ENCODE measurements at places on chromosomes 1 and 21. TPM values are rescaled to one million over a fixed set of nuclear protein-coding genes. Genes with fewer than 3 reads are reported as not detected.

DNA sequence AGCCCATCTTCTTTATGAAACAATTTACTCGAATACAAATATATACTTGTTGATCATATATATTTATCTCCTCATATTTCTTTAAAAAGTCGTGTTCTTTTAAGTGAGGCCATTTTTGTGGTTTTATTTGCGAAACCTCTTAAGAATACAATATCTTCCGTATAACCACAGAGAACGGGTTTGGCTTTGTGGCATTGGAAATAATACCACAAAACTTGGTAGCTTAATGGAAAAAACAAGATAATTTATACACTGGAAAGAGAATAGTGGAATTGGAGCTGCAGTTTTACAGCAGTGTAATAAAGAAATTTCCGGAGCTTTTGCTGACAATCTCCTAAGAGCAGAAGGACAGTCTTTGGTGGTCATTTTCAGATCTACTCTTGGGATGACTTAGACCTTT is 29.4 kb downstream of the PTGFR start:
- no peak for DNase-seq

GRCh38 chr1:59046730-59047157 is 250.2 kb upstream of the FGGY start:
- no peak for DNase-seq

- no peak for DNase-seq
Measured at GRCh38 chr1:118100686-118101514, 84.1 kb downstream of the SPAG17 start.

- DNase-seq: no peak
Measured at GRCh38 chr1:116075990-116076389, 35.2 kb upstream of the MAB21L3 start.

DNA sequence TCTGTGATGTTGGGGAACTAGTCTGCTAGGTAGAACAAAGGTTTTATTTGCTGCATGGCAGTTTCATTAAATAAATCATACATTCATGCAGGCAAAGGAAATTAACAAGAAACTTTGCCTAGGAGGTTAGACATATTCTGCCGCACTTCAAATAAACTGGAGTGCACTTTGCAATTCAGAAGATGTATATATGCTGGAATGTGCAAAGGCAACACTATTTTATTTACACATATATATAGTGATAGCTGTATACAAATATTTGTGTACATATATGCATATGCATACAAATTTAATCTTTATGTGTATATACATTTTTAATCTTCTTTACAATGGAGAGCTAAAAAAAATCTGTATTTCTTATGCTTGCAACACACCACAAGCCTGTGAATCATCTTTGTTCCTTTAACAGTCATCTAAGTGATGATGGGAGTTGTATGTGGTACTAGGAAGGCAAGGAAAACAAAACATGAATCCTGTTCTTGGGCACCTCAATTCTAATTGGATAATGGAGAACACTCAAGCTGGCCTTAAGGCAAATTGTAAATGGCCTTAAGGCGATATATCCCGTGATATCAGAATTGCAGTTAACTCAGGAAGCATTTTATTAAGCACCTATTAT is 605.8 kb upstream of the CAMK1G start:
- no peak for DNase-seq

DNA sequence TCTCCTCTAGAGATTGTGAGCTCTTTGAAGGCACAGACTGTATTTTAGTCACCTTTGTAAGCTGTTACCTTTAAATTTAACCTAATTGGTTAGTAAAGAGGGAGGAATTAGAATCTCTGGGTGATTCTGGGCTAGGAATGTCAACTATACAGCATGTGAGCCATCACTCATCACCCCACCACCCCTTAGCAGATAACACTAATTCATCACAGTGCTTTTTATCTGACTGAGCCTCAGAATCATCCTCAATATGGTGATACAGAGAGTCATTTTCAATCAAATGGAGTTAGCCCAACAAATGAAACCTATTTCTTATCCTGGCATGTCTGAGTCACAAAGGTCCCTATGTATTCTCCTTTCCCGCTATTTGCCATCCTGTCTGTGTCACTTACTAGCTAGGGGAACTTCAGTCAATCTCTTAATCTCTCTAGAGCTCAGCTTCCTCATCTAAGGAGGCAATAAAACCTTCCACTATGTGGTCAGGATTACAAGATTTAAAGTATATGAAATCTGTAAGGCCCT is 13.3 kb downstream of the KCNJ10 start:
- DNase-seq: no peak

DNA sequence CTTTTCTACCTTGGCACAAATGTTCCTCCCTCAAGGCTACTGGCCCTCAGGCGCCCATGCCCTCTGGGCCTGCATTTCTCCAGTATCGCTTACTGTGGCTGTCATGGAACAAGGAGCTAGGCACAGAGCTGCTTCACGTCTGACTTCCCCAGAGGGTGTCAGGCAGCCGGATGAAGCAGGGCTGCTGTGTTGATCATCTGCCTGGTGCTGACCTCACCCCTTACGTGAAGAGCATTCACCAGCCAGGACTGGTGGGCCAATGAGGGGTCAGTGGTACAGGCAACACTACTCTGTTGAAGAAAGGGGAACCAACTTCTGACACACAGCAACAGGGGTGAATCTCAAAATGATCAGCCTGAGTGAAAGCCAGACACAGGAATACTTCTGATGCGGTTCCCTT is 215.5 kb upstream of the GALNT2 start:
- no peak for DNase-seq

- no peak for DNase-seq
Measured at GRCh38 chr1:54380290-54380882, 25.8 kb downstream of the SSBP3 start.

- no peak for DNase-seq
Measured at GRCh38 chr1:169486281-169487051, 722 bp upstream of the SLC19A2 start.

DNA sequence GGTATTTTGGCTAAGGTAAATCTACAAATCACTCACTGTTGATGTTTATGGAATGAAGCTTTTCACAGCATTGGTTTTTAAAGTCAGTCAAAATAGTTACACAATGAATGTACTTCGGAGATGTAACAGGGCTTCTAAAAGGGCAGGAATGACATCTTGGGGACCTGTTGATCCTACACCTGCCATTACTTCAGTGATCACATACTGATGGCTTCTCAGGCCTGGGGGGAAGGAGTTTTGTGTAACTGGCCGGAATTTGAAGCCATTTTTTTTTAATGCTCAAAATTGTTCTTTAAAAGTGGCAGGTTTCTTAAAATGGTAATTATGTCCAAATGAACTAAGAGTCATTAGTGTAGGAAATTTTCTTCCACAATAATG is 11.2 kb downstream of the RPL5 start:
- DNase-seq: peak; percentile 45

DNA sequence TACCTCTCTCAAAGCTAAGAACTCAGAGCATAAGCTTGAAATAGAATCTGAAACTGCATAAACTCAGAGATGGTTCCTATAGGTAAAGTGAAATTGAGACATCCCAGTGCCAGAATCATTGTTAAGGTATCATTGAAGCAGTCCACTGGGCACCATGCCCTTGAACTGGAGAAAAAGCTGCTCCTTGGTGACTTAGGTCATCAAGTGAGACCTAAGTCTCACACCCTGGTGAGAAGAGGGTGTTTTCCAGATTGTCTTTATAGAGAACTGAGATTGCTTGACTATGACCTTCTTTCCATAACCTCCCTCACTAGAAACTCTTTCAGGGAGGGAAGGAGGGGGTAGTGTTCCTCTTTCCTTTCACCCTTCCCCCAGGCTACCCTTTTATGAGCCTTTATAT is 9.4 kb upstream of the ATP6V1G3 start:
- DNase-seq: no peak

GRCh38 chr1:14808768-14809167 is 210.3 kb downstream of the KAZN start:
- peak; percentile 6 for DNase-seq

- DNase-seq: no peak
Measured at GRCh38 chr1:113095790-113096455, 22.9 kb downstream of the LRIG2 start.

DNA sequence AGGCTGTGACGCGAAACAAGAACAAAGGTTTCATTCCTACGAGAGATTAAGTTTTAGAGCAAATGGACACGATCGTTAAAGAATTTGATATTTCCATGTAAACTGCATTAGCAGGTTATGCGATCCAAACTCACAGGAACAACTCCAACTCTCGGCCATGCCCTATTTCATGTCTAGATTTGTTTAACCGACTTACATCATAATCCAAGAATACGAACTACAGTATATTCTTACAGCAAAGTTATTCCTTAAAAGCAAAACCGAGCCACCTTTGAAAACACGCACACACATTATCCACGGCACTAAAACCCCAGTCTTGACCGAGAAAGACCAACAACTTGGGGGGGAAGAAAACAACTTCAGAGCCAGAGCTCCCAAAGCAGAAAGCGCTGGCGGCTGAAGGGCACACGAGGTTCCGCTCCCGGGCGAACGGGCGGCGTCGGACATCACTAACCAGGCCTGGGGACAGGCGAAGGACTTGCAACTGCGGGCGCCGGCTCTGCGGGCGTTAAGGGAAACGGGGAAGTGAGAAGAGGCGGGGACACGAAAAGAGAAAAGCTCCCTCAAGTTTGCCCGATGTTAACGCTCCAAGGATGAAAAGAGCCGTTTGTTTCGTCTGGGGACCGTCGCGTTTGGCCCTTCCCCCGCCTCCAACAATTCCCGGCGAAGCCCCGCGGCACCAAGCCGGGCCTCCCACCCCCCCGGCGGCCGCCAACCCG is 690 bp downstream of the B3GALNT2 start:
- DNase-seq: peak; percentile 77

GRCh38 chr1:78045563-78045925 is 222 bp upstream of the GIPC2 start:
- DNase-seq: no peak

DNA sequence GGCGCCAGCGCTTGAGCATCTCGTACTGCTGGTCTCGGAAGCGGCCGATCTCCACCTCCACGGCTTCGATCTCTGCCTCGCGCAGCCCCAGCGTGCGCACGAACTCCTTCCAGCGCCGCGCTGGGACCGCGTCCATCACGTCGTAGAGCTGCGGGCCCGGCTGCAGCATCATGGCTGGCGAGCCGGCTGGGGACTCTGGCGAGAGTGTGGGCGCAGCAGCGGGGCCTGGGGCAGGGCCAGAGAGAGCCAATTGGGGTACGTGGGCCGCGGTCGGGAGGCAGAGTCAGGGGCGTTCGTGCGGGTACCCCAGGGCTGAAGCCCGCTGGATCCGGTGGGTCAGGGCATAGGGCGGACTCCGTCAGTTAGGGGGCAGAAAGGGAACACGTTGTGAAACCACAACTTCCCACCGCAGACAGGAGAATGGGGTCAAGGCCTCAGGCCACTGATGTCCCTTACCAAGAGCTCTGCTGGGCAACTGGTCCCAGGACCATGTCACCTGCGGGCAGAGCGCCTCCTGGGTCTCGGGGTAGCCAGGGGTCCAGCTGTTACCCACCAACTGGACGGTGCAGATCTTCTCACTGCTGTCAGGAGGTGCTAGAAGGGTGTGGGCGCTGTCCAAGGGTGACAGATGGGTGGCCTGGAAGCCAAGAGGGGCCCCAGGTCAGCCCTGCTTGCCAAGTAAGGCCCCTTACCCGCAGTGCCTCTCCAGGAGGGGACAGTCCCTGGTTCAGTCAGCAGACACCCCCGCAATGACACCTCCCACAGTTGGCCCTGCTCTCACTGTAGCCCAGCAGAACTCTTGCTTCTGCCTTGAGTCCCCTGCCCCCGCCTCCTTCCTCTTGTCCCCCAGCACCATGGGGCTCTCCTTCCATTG is 4.2 kb downstream of the TNFRSF25 start:
- no peak for DNase-seq

DNA sequence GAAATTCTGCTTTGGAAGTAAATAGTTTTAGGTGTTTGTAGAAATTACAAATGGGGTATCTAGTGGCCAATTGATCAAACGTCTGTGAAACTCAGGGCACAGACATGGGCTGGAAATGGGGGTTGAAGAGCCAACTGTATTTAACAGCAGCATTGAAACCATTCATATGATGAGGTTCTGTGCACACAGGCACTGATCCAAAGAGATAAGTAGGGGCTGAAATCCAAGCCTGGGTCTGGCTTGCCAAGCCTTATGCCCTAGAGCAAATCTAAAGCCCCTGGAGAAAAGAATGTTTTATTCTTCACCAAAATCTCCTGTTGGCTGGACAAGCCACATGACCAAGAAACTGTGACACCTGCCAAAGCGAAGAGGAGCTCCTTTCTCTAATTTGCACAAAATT is 67.6 kb upstream of the ST6GALNAC5 start:
- no peak for DNase-seq

DNA sequence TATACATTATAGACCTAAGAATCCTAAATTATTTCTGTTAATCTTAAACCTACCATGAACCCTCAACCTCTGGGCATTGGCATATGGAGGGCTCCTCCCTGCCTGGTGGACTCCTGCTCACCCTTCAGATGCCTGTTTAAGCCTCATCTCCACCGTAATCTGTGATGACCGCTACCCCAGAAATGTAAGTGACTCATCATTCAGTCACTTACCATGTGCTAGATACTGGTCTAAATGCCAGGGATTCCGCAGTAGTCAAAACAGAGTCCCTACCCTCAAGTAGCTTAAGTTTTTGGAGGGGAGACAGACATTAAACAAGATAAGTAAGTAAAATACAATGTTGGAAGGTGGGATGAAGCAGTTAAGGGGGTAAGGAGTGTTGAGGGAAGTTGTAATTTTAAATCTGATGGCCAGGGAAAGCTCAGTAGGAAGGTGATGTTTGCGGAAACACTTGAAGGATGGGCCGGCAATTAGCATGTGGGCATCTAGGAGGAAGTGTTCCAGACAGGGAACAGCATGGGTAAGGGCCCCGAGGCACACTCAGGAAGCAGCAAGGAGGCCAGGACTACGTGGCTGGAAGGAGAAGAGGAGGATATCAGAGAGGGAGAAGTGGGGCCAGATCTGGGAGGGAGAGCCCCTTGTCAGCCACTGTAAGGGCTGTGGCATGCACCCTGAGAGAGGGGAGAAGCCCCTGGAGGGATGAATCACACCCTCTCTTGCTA is 141.7 kb upstream of the HOOK1 start:
- DNase-seq: no peak

- no peak for DNase-seq
Measured at GRCh38 chr1:5053744-5054143, 399.3 kb downstream of the AJAP1 start.

The FNBP1L gene
- total RNA-seq: 0.41 TPM

The ACBD3 gene
- total RNA-seq: 20.6 TPM

The CD2 gene
- not detected for total RNA-seq

The FALEC gene
- not detected for total RNA-seq

The COL6A2 gene
- total RNA-seq: not detected

The LDLRAD1 gene
- not detected for total RNA-seq

The CRYBG2 gene
- not detected for total RNA-seq

The PCNX2 gene
- 49.1 TPM for total RNA-seq

The HLX gene
- total RNA-seq: not detected

The PNRC2 gene
- total RNA-seq: 140 TPM

The OLIG2 gene
- total RNA-seq: not detected

The C1orf226 gene
- not detected for total RNA-seq

The TNFRSF18 gene
- total RNA-seq: 0.90 TPM

The CFAP45 gene
- total RNA-seq: not detected

All from Karpas-422 (cell line).